ENCODE measurements at places on chromosomes 16 and 17.

- DNase-seq, result no peak
These were observed 49.7 kb upstream of the ITGA2B start for GRCh38 chr17:44439168-44439567.

DNA sequence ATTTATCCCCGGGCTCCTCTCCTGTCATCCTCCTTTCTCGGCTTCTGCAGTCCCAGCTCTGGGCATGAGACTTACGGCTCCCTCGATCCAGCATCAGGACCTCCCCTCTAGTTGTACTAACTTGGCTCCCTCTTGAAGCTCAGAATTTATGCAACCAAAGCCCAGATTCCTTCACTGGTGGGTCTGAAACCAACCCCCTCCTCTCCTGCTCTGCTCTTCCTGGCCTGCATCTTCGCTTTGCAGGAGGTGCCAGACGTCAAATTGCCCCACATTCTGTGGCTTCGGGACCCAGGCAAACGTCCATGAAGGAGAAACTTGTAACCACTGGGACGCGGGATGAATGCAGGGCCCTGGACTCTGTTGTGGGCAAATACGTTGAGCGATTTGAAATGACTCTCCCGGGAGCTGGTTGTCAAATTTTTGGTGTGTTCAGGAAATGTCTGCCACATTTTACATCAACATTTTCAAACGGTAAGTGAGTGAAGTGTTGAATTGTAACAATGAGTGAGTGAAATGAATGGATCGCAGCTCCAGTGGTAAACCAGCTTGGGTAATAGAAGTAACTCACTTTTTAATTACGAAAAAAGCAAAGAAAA is 29.3 kb upstream of the ELAC2 start:
- DNase-seq, result no peak

GRCh38 chr17:44396946-44397345 is 7.5 kb upstream of the ITGA2B start:
- DNase-seq, result no peak

DNA sequence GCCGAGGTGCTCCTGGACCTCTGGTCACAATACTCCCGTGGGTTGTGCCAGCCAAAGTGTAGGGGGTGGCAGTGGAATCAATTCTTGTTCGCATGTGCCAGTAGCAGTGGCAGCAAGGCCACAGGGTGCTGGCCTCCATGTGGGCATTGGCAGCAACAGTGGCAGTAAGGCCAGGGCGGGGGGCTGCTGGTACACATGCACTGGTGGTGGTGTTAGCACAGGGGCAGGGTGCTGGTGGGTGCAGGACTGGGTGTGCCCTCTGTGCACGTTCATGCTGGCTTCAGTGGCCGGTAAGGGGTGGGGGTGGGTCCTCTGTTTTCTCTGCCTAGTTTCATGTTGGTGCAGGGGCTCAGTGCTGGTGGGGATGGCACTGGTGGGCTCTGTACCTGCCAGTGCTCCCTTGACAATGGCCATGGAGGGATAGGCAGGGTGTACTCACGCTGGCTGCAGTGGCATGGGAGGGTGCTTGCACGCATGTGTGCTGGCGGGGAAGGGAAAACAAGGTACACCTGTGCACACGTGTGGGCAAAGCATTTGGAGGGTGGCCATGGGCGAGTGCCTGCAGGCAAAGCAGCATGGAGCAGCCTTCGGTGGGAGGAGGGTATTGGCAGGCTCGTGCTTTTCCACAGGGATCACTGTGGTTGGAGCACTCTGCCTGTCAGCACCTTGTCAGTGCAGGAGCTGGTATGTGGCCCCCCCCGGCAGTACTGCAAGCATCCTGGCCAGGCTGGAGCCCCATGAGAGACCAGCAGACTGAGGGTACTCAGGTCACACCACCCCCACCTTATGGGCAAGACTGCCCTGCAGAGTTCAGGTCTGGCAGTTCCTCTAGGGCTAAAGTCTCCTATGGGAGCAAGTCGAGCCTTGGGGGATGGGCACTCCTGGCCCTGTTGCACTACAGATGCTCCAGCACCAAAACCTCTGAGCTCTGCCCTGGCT is 35.8 kb downstream of the NF1 start:
- no peak for DNase-seq

DNA sequence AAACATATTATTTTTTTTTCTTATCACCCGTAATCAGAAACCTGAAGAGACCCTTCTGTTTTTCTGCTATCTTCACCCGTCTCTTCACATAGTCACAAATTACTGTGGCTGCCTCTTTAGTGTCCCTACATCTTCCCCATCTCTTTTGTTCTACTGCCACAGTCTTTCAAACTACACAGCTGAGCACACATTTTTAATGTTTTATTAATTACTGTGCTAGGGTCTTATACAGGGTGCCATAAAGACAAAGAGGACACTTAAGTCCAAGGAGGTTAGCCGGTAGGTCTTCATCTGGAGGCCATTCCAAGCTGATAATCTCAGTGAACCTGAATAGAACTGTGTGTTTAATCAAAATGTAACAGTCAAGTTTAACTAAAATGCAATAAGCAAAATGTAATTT is 20.7 kb downstream of the CNTNAP4 start:
- DNase-seq, result no peak

DNA sequence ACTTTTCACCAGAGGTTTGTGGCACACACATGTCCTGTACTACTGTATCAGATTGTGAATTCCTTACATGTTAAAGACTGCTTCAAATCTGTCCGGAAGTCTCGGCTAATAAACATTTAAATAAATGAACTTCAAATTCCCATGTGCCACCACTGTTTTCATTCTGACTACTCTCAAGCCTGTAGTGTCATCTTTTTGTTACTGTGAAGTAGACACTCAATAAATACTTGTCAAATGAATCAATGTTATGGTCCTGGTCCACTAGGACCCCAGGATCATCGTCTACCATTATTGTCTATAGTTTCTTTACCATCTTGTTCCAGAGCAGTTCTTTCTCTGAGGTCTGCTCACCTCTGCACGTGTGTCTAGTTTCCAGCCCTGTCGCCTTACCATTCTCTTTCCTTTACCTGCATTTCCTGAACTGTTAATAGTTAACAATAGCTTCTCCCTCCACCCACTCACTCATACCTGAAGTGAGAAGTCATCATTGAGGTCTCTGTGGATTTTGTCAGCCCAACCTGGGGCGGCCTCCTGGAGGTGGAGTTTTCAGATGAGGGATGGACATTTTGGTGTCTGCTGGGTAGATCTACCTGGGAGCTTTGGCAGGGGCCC is 333.0 kb downstream of the SEC14L1 start:
- peak; percentile 63 for DNase-seq

GRCh38 chr16:68088130-68088972 is 3.2 kb downstream of the NFATC3 start:
- DNase-seq, result no peak

DNA sequence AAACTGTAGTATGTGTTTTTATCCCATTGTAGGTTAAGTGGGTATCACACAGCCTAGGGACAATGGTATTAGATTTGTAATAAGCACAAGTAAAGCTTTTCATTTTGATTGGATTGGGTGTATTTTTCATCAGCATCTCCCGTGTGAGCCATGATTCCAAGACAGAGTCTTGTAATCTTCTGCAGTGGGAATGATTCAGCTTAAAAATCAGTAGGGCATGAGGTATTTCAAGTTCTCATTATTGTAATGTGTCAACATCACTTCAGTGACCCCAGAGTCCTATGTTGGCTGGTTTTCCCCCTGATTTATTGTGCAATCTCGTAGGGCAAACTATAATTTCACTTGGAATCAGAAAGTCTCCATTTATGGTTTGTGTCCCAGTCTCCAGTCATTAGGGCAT is 833.2 kb upstream of the RBFOX1 start:
- DNase-seq, result no peak

- no peak for DNase-seq
These were observed 506 bp downstream of the ATP5MC1 start for GRCh38 chr17:48892940-48893645.

DNA sequence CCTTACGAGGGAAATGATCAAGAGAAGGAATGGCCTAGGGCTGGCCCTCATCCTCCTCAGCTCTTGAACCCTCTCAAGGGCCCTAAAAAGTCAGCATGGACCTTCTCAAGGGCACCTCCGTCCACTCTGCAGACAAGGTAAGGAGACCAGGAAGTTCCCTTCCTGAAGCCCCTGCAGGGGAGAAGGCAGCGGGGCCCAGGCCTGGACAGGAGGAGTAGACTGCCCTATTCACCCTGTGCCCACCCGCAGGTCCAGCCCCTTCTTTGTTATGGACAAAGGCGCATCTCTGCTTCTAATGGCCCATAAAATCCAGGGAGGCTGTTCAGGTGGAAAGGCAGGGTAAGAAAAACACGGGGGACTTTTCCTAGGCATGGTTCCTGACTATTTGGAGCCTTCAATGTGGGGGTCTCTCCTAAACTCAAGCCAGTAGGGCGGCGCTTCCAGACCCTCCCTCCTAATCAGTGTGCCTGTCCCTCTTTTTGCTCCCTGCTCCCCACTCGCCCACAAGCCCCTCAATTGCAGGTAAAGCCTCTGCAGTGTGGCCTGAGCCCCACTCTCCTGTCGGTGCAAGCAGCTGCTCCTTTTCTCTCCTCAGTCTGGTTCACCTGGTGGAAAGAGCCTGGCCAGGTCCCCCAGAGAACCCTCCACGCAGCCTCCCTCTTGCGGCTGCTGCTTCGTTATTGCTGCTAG is 28.2 kb downstream of the AXIN2 start:
- no peak for DNase-seq

GRCh38 chr16:84842516-84843148 is 22.8 kb downstream of the CRISPLD2 start:
- DNase-seq, result no peak

- peak; percentile 53 for DNase-seq
These were observed 40.3 kb downstream of the CYB561 start for GRCh38 chr17:63405741-63406261.

DNA sequence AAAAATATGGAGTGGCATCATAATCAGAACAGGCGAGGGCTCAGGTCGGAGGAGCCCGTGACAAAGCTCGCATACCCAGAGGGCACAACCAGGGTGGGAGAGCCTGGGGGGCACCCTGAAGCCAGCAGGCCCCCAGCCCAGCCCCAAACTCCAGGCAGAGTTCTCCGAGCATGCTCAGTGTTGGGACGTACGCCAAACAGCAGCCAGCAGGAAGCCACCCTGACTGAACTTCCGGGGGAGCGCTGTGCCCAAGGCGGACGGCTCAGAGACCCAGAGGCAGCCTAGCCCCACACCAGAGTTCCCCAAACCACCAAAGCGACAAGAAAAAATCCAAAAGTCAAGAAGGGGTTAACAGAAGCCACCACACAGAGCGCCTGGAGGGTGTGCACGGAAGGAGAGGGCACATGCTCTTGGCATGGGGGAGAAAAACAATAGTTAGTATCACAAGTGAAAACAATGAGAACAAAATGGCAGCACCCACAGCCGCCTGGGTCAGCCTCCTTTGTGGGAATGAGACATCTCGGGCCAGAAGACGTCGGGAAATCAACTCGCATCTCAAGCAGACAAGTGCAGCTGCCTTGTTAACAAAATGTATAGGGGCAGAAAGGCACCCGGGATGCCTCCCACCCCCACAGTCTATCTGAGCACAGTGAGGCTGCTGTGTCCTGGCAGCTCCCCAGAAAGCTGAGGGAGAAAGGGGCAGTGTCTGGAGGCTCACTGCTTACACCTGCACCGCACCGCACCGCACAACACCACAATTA is 11.9 kb downstream of the EXOC7 start:
- no peak for DNase-seq

DNA sequence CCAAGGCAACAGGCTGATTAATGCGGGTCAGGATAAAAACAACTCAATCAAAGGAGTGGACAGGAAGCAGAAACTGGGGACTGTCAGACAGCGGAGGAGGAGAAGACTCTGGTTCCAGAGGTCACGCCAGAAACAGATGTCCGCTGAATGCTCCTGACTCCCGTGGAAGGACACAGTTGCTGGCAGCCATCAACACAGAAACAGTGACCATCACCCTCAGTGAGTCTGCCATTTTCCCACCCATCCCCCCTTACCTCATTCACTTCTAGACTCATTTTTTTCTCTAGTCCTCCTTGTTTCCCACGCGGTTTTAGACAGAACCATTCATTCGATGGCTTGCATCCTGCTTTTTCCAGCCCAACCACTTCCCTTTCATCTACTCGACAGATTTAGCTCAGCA is 40.9 kb downstream of the DHRS7C start:
- no peak for DNase-seq

GRCh38 chr17:54876656-54877195 is 23.9 kb upstream of the TOM1L1 start:
- no peak for DNase-seq

- no peak for DNase-seq
These were observed 104.2 kb downstream of the CDK5R1 start for GRCh38 chr17:32590974-32591373.

- no peak for DNase-seq
These were observed 40.3 kb downstream of the WNT3 start for GRCh38 chr17:46777943-46778915.

DNA sequence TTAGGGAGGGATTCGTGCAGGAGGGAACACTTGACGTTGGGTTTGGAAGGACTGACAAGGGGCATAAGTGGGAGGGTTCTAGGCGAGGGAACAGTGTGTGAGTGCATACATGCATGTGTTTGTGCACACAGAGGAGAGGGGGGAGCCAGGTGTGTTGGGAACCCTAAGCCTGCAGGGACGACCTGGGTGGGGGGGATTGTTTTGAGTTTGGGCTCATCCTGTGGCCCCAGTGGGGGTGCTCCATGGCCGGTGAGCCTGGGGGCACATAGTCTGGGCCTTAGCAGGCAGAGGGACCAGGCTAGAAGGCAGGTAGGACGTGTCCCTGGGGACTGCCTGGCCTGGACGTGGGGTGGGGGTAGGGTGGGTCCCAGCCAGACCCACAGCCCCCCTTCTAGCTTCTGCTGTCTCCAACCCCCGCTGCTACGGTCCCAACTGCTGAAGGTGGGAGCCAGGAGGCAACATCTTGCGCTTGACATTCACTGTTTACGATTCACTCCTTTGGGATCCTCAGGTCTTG is 11.9 kb upstream of the RASD1 start:
- DNase-seq, result no peak

DNA sequence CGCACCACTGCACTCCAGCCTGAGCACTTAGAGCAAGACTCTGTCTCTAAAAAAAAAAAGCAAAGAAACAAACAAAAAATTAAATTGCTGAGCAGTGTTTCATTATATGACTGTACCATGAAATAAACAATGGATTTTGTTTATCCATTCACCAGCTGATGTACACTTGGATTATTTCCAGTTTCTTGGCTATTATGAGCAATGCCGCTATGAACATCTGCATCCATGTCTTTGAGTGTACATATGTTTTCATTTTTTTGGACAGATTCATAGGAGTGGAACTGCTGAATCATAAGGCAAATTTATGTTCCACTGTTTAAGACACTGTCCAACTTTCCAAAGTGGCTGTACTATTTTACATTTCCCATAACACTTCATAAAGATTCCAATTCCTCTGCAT is 8.0 kb downstream of the RNF157 start:
- no peak for DNase-seq

DNA sequence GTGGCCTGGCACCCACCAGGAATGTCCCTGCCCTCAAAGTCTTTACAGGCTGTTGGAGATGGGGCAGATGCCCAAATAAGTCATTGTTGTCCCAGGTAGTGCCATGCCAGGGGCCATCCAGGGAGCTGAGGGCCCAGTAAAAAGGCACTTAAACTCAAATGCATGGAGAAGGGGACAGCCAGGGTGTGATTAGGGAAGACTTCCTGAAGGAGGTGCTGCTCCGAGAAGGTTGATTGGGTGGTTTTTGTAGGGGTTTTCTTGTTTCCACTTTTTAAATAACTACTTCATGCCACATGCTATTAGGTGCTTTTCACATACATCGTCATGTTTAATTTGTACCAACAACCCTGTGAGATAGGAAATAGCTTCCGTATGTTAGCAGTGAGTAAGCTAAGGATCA is 66.9 kb downstream of the RAI1 start:
- no peak for DNase-seq
